ENCODE measurements at places on chromosomes 16 and 17.

DNA sequence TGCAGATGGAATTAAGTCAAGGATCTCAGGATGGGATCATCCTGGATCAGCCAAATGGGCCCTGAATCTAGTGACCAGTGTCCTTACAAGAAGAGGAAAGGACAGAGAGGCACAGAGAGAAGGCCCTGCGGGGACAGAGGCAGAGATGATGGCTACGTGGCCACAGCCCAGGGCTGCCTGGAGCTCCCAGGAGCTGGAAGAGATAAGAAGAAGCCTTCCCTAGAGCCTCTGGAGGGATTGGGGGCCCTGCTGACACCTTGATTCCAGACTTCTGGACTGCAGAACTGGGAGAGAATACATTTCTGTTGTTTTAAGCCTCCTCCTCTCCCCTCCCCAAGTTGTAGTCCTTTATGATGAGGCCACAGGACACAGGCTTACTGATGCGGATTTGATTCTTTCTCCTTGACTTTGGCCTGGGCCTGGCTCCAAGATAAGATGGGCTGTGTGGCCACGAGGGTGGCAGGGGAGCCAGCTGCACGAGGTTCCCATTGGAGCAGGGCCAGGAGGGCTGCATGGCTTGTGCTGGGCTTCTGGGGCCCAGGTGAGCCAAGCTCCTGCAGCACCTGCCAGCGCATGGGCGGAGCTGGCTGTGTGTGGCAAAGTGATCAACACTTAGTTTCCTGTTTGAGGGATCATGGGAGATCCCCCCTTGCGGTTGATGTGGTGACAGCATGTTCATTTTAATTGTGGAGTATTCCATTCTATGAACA lies 146.1 kb downstream of the IRF8 start:
- no peak for DNase-seq

GRCh38 chr17:57720386-57721035 lies 24.6 kb downstream of the CCDC182 start:
- DNase-seq, result no peak

DNA sequence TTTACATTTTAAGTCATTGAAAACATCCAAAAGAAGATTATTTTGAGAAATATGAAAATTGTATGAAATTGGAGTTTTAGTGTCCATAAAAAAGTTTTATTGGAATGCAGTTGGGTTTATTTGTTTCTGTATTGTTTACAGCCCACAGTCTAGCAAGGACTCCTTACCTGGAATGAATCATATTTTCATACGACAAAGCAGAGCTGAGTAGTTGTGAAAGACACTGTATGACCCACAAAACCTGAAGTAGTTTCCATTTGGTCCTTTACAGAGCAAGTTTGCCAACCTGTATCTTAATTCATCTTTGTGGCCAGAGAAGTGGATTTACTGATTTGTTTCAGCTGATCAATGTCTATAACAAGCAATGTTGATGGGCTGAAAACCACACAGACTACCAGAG lies 10.3 kb downstream of the CCL18 start:
- DNase-seq, result no peak

- no peak for DNase-seq
These were observed 75.8 kb upstream of the MED13 start for GRCh38 chr17:62140836-62141235.

All from astrocyte of the hippocampus (primary cell).